ENCODE measurements at places on chromosomes 3 and 15. TPM values are rescaled to one million over a fixed set of nuclear protein-coding genes. Genes with fewer than 3 reads are reported as not detected.

DNA sequence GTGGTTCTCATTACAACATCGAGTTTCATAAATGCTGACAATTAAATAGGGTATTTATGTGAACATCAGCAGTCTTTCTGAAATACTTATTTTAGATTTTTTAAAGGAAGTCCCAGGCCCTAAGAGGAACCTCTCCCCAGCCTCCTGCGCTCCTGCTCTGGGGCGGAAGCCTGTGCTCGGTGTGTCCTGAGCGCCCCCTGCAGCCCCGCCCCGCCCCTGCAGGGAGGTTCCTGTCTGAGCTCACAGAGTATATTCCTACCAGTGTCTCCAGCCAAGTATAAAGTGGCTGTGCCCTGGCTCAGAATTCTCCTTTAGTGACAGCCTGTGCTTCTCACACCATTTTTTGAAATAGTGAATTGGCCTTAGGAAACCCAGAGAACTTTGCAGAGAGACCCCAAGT lies 567.9 kb downstream of the GOLGA6L6 start:
- no peak for DNase-seq
- H3K4me1 ChIP-seq: peaks cover 4% of the 10 kb centered on the region
- H3K36me3 ChIP-seq: no peaks in the 10 kb centered on the region
- no peak overlapping the region for H3K27ac ChIP-seq

DNA sequence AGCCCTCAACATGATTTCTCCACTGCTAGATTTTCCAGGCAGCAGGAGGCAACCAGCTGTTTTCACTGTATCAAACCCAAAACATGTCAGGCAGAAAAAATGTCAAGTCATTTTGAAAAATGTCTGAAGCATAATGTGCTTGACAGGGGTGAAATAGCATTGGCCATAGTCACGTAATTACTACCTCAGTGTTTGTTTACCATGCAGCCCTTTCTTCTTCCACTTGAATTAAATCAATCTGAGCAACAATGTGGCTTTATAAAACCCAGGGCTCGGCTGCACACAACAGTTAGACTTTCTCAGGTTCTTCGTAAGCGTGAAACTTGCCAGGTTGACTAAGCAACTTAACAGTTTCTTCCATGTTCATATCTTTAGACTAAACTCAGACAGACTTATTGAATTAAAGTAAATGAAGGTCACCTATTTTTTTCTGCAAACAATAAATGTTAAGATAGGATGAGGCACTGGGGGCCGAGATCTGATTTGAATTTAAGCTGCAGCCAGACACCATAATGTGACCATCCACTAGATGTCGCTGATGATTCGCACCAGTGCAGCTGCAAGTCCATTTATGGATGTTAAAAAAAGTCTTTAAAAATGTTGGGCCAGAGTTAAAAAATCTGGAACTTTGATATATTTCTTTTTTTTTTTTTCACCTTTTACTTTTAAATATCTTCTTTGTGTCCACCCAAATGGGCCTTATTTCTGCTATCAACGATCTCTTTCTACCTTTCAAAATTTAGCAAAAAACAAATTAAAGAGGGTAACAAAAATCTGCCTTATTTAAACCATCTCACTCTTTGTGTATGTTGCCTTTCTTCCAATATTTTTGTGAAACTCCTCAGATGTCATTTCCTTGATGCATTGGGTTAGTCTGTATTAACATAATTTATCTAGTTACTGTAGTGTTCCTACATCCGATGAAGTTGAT lies 305.9 kb downstream of the CACNA2D3 start:
- no peak overlapping the region for H3K27ac ChIP-seq
- H3K4me1 ChIP-seq: no peaks in the 10 kb centered on the region
- no peaks in the 10 kb centered on the region for H3K27me3 ChIP-seq

DNA sequence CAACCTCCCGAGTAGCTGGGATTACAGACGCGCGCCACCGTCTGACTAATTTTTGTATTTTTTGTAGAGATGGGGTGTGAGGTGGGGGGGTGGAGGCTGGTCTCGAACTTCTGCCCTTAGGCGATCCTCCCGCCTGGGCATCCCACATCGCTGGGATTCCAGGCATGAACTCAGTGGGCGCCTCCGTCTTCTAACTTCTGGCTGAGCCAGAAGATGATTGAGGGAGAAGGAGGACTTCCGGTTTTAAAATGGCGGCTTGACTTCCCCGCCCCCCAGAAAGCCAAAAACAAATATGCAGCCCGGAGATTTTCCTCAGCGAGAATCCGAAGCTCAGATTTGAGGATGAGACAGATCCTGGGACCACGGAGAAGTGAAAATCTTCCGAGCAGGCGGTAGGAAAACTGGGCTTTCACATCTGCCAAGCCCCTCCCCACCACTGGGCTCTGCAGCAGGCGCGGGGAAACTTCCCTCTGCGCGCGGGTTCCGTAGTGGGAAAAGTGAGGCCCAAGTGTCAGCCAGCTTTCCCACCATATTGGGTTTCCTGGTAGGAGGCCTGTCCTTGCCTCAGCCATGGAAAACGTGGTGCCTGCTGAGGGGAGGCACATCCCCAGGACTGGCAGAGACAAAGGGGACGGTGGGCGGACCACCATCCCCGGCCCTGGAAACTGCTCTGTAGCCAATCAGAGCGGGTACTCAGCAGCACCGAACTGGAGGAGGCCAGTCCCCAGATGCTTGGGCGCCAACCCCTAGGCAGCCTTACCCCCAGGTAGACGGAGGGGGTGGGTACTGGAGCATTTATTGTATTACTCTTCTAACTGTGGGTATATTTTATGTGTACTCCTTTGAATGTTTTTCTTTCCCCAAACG lies 17.3 kb downstream of the CHST14 start:
- no peak overlapping the region for H3K4me3 ChIP-seq
- H3K36me3 ChIP-seq: no peaks in the 10 kb centered on the region
- H3K27me3 ChIP-seq: no peaks in the 10 kb centered on the region

The STRIT1 gene
- not detected for total RNA-seq

DNA sequence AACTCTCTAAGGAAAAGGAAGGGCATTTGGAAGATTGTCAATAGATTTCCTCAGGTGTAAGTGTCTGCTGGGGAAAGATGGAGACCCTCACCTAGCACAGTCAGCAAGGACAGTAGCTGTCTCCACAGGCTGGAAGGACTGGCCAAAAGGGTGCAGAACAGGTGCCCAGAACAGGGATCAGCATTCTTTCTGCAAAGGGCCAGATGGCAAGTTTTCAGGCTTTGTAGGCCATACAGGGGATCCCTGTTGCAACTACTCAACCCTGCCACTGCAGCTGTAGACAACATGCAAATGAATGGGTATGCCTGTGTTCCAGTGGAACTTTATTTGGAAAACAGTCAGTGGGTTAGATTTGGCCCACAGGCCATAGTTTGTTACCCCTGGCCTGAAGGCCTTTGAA lies 8.1 kb downstream of the AGBL1 start:
- no peak overlapping the region for H3K27ac ChIP-seq
- no peaks in the 10 kb centered on the region for H3K27me3 ChIP-seq
- H3K4me1 ChIP-seq: no peaks in the 10 kb centered on the region
- H3K36me3 ChIP-seq: no peaks in the 10 kb centered on the region
- no peak for DNase-seq

The CYFIP1 gene
- total RNA-seq: 8.8 TPM

Data from natural killer cell (primary cell).